NB4 (cell line): ENCODE measurements at places on chromosomes 13 and 19.

DNA sequence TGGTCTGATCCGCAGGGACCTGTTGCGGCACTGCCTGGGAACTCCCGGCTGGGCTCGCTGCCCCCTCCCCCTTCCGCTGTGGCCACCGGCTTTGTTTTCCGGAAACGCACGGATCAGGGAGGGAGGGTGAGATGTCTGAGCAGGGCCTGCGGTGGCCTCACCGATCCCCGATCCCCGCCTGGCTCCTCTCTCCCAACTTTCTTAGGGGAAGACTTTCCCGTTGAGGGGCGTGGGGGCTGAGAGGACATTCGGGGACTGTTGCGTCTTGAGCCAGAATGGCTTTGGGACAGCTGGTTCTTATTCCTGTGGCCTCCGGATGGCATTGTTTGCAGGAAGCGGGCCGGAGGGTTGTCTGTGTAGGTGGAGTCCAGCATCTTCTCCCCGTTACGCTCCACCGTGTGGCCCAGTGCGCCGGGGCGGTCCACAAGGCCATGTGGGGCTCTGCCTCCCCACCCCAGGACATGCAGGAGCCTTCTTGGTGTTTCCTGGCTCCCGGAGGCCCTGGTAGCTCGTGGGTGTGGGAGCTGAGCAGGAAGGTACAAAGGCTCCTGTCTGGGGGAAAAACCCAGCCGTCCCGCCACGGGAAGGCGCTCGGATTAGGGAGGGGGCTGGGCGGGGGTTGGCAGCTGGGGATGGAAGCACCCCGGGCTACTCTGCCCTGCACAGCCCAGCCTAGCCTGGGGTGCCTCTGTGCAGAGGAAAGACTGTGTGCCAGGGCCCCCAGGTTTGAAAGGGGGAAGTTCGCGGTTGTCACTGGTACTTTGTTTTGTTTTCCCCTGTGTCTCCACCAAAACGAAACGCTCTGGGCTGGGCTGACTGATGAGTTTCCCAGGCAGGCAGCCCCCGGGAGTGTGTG lies 1.3 kb downstream of the CSNK1G2 start:
- peak; percentile 86 for DNase-seq

DNA sequence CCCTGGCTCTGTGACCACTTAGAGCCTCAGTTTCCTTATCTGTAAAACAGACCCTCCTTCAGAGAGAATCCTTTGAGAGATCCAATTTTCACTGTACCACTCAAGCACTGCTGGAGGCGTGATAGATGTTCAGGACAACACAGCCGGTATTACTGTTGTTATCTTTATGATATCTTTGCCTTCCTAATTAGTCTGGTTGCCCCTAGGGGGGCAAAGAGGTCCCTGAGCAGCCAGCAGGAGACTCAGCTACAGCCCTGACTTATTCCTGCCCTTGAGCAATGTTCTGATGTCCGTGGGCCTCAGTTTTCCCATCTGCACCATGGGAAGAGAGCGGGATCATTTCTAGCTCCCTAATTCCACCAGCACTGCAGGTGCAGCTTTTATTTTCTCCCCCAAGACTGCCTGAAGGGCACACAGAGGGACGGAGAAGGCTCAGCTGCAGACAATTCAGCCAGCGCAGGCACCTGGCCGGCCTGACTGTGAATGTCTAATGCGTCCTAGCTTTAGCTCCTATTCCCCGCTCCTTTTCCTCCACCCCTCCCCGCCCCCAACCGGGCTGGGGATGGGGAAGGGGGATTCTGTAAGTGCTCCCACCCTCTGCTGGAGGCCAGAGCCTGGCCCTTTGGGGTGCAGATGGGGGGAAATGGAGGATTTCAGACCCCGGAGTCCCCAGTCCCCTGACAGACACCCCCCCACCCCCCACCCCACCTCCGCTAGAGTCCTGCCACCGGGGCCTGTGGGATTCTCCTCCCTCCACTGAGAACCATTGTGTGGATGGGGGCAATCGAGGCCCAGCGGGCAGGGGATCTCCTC lies 16.2 kb downstream of the TLE5 start:
- no peak for DNase-seq

DNA sequence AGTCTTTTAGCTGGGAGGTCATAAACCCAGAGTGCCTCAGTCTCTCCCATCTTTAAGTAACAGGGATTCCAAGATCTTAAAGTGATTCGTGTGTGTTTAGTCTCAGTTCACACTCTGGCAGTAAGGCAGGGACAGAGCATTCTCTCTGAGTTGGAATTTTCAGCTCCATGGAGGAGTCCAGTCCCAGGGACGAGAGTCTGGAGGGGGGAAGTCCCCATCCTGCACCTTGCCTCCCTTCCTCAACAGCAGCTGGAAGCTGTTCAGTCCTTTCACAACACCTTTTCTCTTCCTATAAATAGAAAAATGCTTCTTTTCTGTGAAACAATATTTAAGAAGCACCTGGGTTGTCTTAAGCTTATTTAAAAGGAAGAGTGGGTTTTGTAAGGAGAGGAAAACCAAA lies 82.0 kb downstream of the KLF5 start:
- no peak for DNase-seq

DNA sequence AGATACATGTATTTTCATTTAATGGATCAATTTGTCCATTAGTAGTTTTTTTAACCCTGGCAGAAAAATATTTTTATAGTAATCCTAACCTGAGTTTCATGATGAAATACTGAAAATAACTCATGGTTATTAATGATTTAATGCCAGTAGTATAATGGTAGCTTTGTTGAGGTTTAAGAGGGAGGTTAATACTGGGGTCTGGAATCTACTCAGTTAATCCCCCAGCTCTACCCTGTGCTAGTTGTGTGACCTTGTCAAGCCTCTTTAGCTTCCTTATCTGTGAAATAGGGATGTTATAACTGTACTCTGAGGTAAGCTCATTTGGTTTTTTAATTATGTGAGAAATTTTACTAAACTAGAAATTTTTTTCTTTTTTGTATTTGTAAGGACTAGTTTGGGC lies 122.5 kb downstream of the TDRD3 start:
- DNase-seq, result no peak

DNA sequence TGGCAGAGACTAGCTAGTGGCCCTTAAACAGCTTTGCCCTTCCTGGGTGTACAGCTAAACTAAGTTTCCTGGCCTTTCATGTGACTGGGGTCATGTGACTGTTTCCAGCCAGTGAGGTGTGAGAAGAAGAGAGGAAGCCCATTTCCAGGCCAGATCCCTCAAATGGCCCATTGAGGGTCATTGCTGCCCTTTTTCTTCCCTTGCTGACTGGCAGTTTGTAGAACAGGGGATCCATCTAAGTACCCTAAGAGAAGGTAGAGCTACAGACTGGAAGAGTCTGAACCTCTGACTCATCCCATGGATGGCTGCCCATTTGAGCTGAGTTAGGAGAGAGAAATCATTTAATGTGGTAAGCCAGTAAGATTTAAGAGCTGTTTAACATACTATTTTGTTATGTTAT lies 2.8 kb downstream of the SWSAP1 start:
- peak; percentile 60 for DNase-seq

GRCh38 chr13:97003071-97003470 lies 8.8 kb upstream of the OXGR1 start:
- no peak for DNase-seq

GRCh38 chr13:25608181-25608580 lies 236.4 kb downstream of the ATP8A2 start:
- no peak for DNase-seq

GRCh38 chr13:36428086-36428485 lies 4.2 kb upstream of the CCNA1 start:
- DNase-seq, result no peak

DNA sequence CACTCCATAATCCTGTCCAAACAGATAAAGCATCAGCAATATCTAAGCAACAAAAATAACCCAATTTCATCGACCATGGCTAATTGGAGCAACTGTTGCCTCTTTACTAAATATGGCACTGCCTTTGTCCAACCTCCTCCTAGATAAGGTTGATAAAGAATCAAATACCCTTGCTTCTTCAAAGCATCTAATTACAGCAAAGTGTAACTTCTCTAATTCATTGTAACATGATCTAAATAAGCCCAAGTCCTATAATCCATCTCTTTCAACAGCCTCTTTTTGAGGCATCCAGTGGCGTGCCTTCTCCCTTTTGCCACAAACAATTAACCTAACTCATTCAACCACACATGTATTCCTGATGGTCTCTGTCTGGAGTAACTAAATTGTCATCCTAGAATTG lies 81.7 kb upstream of the KLHL1 start:
- no peak for DNase-seq

DNA sequence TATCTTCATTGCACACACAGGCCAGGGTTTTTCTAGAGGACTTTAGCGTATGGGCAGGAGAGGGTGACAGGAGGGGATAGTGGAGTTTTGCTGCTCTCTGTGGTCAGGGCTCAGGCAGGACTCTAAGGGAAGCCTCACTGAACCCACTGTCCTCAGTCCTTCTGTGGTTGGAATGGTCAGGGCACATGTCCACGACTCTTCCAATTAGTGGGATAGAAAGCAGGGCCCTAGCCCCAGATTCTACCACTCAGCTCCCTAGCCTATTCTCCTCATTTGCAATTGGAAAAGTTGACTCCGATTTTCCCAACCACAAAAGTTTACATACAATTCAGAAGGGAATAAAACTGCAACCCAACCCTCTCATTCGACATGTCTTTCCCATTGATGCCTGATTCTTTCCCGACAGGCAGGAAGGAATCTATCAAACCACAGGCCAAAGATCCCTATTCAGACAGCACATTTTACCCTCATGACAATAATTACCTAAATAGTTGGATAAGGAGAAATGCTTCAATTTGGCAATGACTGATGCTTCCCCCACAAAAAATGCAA lies 38.2 kb downstream of the TGDS start:
- DNase-seq, result no peak

DNA sequence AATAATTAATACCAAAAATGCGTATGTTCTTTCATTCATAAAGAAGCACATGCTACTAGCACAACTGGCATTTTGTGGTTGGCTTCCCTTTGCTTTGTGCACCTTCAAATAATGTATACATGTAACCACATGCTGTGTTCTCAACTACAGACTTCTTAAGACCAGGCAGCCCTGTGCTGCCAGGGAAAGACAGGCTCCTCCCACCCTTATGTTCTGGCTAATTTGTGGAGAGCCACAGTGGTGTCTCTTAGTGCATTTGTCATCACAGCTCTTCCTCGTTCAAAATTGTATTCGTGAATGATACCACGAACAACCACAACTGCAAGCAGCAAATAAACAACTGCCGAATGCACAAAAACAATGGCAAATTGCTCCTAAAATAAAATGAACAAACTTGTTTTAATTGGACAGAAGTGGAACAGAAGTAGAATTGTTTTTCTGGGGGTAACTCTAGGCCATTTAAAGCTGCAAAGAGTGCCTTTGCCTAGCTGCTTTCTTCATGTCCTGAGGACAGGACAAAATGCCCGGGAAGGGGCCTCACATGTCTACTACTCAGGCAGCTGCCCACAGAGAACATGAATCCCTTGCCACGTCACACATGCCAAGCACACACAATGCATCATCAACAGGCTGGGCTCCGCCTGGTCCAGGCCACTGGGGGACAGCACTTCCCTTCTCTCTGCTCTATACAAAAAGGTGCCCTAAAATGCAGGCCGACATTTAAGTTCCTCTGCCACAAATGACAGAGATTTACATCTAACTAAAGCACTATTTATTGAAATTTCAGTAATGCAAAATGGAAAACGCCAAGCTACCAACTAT lies 21.7 kb downstream of the IRS2 start:
- DNase-seq, result peak; percentile 66

GRCh38 chr13:84563611-84564010 lies 681.3 kb upstream of the SLITRK1 start:
- DNase-seq, result no peak

DNA sequence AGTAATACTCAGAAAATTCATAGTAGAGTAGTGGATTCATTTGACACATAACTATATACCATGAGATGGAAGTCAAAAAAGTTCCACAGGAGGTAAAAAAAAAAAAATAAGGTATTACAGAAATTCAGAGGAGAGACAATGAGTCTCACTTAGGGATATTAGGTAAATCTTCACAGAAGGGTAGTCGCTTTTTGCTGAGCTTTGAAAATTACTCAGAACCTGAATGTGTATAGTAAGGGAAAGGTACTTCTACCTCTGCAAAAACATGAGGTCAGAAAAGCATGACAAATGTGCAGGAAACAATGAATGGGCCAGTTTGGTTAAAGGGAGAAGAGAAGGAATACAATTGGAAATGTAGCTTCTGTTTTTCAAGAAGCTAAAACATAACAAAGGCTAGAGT lies 250.6 kb downstream of the ITGBL1 start:
- DNase-seq, result no peak

DNA sequence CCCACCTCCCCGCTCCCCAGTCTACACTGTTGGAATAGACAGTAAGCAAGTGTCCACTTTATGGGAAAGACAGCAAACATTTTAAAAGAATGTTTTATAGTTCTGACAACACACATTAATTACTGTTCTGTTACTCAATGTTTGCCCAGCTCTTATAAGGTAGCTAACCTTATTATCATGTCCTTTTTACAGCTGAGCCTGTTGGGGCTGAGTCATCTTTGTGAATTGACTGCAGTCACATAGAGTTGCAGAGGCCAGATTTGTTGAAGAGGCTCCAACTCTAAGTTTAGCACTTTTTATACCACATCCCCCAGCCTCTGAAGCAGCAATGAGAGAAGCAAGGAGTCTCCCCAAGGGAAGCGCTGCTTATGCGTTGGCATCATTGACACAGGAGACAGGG lies 76.2 kb downstream of the C13orf42 start:
- no peak for DNase-seq

DNA sequence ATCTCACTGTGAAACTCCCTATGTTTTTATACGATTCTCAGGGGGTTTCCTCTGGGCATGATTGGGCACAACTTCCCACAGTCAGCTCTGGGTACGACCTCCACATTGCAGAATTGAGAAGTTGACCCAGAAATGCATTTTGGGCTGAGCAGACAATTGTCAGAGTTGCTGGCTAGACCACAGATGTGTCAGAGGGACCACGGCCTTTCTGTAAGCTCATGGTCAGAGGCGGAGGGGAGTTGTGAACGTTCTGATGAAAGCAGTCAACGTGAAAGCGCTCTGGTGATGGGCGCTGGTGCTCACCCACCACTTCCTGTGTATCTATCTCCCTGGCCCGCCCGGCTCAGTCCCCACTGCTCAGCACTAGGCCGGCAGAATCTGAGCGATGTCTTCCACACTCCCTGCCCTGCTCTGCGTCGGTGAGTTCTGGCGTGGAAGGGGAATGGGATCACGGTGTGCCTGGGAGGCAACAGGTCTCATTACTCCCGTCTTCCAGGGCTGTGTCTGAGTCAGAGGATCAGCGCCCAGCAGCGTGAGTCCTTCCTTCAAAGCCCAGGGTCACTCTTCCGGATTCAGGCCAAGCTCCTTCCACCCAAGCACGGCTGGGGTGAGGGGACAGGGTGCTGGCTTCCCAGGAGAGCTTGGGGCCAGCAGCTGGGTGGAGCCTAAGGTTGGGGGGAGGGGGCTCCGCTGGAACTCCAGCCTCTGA lies at the start of gene NCR1:
NCR1 (plus strand) TSS at position 346 of the 709 bp plus-strand sequence; CDS start at position 386, 40 bp downstream.
- DNase-seq, result peak; percentile 22

DNA sequence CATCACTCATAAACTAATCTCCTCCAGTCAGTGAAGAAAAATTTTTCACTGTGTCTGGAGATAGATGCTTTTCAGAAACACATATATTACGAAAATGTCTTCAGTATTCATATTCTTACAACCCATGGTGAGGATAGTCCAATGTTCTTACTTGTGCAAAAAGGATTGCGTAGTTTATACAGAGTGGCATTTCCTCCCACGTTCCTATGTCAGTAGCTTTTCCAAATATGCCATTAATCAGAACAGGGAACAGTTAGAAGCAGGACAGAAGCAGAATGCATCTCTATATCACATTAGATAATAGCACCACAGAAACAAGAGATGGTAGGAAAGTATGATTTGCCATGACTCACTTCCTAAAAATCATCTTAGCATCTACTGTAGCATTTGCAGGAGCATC lies 282.9 kb downstream of the SLITRK5 start:
- DNase-seq, result no peak
